Regular cardiac myocyte (primary cell): ENCODE measurements at places on chromosomes 6 and 20. TPM values are rescaled to one million over a fixed set of nuclear protein-coding genes. Genes with fewer than 3 reads are reported as not detected.

Gene C6orf52
- 0.56 TPM in 1 of 2 replicates, not detected in the other for total RNA-seq

Gene PTK6
- total RNA-seq = under 0.01 TPM in 1 of 2 replicates, not detected in the other

Gene BANF2
- not detected in 2 replicates for total RNA-seq

Gene SEL1L2
- total RNA-seq = not detected in 2 replicates

Gene FAM209B
- not detected in 2 replicates for total RNA-seq

Gene ZNF334
- total RNA-seq = 2.5 and 3.1 TPM in 2 replicates

Gene PNLDC1
- total RNA-seq = 0.19 and 0.56 TPM in 2 replicates

Gene EFCAB8
- under 0.01 and 0.38 TPM in 2 replicates for total RNA-seq

Gene C20orf141
- not detected in 2 replicates for total RNA-seq

Gene PRL
- not detected in 2 replicates for total RNA-seq

Gene POM121L2
- not detected in 2 replicates for total RNA-seq

Gene PCK1
- not detected in 2 replicates for total RNA-seq

Gene SMOC2
- total RNA-seq = 0.28 TPM in 1 of 2 replicates, not detected in the other

Gene BACH2
- total RNA-seq = under 0.01 TPM in 2 replicates

Gene THEMIS
- under 0.01 and 0.19 TPM in 2 replicates for total RNA-seq
